ENCODE measurements at places on chromosomes 12 and 14. TPM values are rescaled to one million over a fixed set of nuclear protein-coding genes. Genes with fewer than 3 reads are reported as not detected.

The BBS10 gene
- total RNA-seq = 22.8 TPM

DNA sequence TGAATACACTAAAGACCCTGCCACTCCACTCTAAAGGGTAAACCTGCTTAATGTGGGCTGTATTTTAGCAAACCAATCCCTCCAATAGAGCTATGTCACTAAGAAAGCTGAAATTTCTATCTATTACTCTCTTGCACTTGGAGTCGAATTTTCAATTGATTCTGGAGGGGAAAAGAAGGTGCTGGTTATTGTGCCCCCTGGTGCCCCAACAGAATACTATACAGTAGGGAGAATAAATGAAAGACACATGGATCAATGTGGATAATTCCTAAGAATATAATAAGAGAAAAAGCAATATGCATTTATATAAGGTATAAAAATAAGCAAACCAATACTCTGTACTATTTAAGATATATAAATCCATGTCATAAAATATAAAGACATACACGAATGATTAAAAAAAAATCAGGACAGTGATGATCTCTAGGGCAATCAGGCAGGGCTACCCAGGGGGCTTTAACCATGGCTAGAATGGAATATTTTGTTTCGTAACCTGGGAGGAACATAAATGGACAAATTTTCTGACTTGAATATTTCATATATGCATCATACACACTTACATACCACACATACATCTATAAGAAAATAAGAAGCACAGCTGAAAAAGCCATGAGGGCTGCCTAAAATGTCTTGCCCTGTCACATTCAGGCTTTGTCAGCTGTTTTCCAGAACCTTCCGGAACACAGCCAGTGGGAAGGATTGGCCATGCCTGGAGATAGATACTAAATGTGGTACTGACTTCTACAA, 54.4 kb downstream of the EFCAB11 start:
- no peaks in the 10 kb centered on the region for H3K27me3 ChIP-seq
- H3K36me3 ChIP-seq = no peaks in the 10 kb centered on the region
- DNase-seq = peak; percentile 35
- H3K4me1 ChIP-seq = no peaks in the 10 kb centered on the region

DNA sequence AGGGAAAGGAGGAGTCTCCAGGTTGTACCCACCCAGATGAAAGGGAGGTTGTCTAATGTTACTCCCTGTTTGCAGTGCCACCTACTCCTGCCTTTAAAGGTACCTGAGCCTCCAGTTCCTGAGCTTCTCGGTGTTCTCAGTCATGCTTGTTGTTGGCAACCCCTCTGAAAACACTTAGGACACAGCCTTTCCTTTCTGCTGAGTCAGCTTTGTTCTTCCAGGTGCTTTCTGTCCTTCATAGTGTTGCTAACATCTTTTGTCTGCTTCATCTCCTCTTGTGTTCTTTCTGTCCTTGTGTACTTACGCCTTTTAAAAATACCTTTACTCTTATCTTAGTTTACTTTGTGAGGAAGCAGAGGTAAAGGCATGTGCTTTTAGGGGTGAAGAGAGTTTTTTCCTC, 97.0 kb upstream of the NEDD1 start:
- no peak overlapping the region for H3K4me3 ChIP-seq
- no peaks in the 10 kb centered on the region for H3K27me3 ChIP-seq
- H3K4me1 ChIP-seq = peaks cover 31% of the 10 kb centered on the region
- peak overlapping the region; percentile 91 for H3K27ac ChIP-seq
- H3K36me3 ChIP-seq = no peaks in the 10 kb centered on the region

DNA sequence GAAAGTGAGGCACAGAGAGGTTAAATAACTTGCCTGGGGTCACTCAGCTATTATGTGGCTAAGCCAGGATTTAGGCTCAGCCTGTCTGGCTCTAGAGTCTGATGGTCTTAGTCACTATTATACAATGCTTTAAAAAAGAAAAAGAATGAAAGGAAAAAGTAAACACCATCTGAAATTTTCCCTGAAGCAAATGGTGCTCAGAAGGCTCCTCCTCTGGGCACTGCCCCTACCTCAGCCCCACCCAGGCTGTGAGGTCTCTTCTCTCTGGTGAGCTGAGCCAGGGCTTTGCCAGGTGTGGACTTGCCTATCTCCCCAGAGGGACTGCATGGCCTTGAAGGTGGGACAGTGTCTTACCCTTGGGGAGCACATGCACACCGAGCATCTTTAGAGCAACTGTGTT, 117.5 kb upstream of the DYRK2 start:
- H3K27me3 ChIP-seq = no peaks in the 10 kb centered on the region
- H3K36me3 ChIP-seq = no peaks in the 10 kb centered on the region
- peaks cover 2% of the 10 kb centered on the region for H3K4me1 ChIP-seq
- no peak for DNase-seq

GRCh38 chr12:89494411-89495231, 30.0 kb downstream of the GALNT4 start:
- H3K4me1 ChIP-seq = no peaks in the 10 kb centered on the region
- DNase-seq = no peak
- no peaks in the 10 kb centered on the region for H3K36me3 ChIP-seq
- no peak overlapping the region for H3K27ac ChIP-seq
- H3K27me3 ChIP-seq = no peaks in the 10 kb centered on the region

GRCh38 chr12:50537538-50537919, 32.7 kb downstream of the DIP2B start:
- peak overlapping the region; percentile 80 for H3K27ac ChIP-seq
- H3K4me1 ChIP-seq = peaks cover 27% of the 10 kb centered on the region
- peak; percentile 18 for DNase-seq
- H3K27me3 ChIP-seq = no peaks in the 10 kb centered on the region
- H3K36me3 ChIP-seq = no peaks in the 10 kb centered on the region

DNA sequence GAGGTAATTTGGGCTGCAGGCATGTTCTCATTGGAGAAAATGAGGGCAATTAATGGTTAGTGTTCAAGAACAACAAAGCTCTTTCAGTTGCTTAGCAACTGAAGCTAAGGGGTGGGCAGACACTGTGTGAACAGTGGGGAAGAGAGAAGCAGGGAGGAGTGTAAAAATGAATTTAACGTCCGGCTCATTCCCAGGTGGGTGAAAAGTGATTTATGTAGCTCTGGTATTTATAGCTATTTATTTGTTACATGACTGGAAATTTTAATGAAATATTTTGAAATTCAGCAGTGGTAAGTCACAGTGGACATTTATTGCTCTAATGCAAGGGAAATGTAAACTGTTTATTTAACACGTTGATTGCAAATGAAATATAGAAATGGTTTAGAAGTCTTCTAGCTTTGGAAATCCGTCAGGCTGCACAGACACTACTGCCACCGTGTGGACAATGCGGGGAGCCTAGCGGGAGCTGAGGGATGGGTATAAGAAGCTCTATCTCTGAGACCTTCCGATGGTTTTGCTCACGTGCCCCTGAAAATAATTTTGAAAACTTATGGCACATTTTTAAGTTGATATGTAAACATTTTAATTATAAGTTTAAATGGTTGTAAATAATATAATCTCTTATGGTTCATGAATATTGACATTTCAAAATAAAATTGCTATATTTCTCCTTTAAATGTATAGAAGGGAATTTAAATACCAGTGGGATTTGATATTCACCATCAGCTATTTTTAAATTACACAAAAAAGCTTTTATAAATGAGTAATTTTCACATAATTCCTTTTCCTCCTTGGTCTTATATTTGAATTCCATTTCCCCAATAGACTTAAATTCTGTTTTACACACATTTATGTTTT, 54.4 kb downstream of the E2F7 start:
- no peaks in the 10 kb centered on the region for H3K4me1 ChIP-seq
- H3K27me3 ChIP-seq = no peaks in the 10 kb centered on the region
- H3K36me3 ChIP-seq = no peaks in the 10 kb centered on the region
- no peak overlapping the region for H3K4me3 ChIP-seq
- H3K27ac ChIP-seq = no peak overlapping the region
- DNase-seq = peak; percentile 80

DNA sequence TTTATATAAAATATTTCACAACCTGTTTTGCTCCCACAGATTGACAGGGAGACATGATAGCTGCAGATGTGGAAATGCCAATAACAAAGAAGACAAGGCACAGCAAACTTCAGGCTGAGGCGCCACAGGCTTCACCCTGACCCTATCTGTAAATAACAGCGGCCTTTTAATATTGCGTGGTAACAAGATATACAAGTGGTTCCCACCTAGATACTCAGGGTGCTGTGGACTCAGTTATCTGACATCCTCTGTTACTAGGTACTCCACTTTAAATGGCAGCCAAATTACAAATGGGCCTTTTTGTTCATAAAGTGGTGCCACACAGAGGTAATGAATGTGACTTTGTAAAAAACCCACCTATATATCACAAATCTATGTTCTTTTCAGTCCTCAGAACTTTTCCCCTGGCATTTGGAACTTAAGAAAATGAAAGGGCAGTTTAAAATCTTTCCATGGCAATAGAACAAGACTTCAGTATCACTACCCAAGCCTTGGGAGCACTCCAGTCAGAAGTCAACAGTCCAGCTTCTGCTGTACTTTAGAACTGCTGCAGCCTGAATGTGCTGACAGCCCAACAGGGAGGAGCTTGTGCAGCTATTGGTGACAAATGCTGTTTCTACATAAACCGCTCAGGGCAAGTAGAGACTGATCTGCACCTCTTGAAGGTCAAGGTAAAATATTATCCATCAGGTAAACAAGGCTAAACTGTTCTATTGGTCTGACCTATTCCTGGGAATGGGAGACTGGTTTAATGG, 86.2 kb upstream of the DCD start:
- no peak overlapping the region for H3K27ac ChIP-seq
- H3K4me1 ChIP-seq = peaks cover 5% of the 10 kb centered on the region
- DNase-seq = no peak
- no peaks in the 10 kb centered on the region for H3K27me3 ChIP-seq
- H3K36me3 ChIP-seq = no peaks in the 10 kb centered on the region
